Skin of body (tissue), 3 donors: ENCODE measurements at places on chromosomes 4 and X. TPM values are rescaled to one million over a fixed set of nuclear protein-coding genes. Genes with fewer than 3 reads are reported as not detected.
A peak's percentile ranks its signal among the peaks of the same experiment; 100 is the strongest.

DNA sequence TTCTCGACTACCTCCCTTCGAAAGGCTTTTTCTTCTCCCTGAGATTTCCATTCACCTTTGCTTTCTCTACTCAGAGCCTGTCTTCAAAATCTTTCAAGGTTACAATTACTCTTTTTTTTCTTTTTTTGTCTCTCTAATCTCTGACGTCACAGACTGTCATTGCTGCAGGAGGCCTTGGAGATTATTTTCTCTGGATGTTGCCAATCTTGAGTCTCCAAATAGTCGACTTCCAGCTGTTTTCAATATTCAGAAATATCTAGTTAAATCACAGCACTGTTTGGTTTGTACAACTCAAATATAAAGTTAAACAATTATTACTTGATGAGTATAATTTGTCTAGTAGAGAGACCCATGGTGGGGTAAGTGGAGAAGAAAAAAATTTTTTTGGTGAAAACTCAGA is 359.0 kb upstream of the BOD1L1 start:
- DNase-seq, result no peak

- no peak for DNase-seq
Observed at GRCh38 chrX:107360788-107361360, 88.6 kb upstream of the FRMPD3 start.

GRCh38 chr4:109294006-109294405 is 8.5 kb downstream of the COL25A1 start:
- DNase-seq, result no peak

GRCh38 chr4:1009542-1010394 is 1.7 kb upstream of the FGFRL1 start:
- DNase-seq, result peak; percentile 55

DNA sequence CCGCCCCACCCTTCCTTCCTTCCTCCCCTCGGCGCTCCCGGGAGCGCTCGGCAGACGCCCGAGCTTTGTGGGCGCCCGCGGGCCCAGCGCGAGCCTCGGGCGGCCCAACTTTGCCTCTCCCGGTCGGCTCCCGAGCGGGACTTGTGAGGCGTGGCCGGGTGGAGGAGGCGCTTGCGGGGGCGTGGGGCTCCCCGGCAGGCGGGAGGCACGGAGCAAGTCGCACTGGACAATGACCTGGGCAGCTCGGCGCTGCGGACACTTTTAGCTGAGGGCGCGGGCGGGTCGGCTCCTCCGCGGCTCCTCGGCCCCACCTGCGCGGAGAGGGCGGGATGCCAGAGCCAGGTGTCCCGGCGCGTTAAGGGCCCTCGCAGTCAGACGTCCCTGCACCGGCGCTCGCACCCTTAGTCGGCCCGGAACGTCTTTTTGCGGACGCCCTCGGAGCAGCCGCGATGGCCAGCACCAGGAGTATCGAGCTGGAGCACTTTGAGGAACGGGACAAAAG is 385 bp downstream of the DCLK2 start:
- peak; percentile 27 for DNase-seq

DNA sequence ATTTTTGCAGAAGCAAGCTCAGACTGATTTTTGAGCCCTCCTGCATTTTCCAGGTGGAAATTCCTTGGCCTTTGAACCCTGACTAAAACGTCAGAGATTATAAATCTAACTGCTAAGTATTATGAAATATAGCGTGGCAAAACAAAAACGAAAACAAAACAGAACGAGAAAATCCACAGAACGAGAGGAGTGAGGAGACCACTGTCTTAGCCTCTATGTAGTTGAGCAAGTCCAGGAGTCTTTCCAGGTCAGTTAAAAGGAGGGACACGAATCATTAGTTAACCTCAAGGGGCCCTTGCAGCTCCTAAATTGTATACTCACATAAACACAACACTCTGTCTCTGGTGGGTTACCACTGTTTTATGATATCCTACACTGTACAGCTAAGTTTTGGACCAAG is 80.2 kb downstream of the SYNPO2 start:
- no peak for DNase-seq

DNA sequence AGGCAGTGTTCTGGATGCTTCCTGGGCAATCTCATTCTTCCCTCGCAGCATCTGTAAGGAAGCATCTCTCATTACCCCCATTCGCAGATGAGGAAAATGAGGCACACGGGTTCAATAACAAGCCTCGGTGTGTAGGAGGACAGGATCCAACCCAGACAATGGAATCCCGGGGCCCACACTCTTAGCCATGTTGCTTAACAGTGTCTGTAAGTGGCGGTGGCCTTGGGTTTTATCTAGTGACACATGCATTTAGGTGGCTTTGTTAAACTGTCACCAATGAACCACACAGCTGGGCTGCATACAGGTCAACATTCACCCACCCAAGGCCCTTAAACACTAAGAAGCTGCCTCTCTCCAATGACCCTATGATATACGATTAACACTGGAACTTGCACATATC is 22.6 kb downstream of the RELL1 start:
- no peak for DNase-seq

The TCEAL7 gene
- total RNA-seq, result 44.0 TPM
